ENCODE measurements at places on chromosomes 5 and 9. TPM values are rescaled to one million over a fixed set of nuclear protein-coding genes. Genes with fewer than 3 reads are reported as not detected.

The GLDC gene
- 1.4 TPM for total RNA-seq

The IFNB1 gene
- total RNA-seq, result not detected

The LAMC3 gene
- 0.89 TPM for total RNA-seq

The DAB2 gene
- total RNA-seq, result 106 TPM

The PCDH1 gene
- 1.4 TPM for total RNA-seq

The BHMT gene
- not detected for total RNA-seq

The NOTCH1 gene
- total RNA-seq, result 24.4 TPM

The PCDHGB1 gene
- total RNA-seq, result 0.44 TPM

The FLT4 gene
- total RNA-seq, result 0.11 TPM

The MLANA gene
- total RNA-seq, result not detected

The CRB2 gene
- not detected for total RNA-seq

The HAND1 gene
- total RNA-seq, result not detected

The PLPPR1 gene
- not detected for total RNA-seq

Measured in uterine smooth muscle cell (primary cell).